ENCODE measurements at places on chromosomes 6 and 20.

DNA sequence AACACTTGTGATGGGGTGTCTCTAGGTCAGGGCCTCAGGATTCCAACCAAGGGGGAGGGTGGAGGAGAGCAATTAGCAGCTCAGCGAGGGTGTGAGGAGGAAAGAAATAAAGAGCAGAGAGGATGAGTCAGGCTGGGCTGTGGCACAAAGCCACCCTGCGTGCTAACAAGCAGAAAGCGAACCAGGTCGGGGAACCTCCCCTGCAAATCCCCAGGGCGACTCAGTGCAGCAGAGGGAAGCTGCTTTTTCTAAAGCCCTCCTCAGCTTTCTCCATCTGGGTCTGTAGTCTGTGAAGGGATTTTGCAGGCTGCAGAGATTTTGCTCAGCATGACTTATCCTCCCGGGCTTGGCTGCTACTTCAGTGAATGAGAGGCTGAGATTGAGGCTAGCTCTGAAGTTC, 6.6 kb upstream of the SPO11 start:
- no peak for DNase-seq

DNA sequence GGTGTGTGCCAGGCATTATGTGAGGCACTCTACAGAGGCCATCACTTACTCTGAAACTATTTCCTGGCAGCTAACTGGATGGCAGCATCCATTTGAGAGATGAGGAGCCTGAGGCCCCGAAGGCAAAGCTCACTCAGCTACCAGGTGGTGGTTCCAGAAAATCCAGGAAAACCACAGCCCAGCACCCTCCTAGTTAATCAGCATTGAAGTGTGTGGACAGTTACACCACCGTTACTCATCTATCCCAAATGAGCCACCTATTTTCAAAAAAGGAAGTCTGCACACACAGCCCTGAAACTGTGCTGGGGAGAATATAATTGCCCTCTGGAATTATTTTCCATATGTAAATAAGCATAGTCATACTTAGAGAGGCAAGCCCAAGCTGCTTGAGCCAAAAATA, 67.4 kb downstream of the CNBD2 start:
- no peak for DNase-seq

DNA sequence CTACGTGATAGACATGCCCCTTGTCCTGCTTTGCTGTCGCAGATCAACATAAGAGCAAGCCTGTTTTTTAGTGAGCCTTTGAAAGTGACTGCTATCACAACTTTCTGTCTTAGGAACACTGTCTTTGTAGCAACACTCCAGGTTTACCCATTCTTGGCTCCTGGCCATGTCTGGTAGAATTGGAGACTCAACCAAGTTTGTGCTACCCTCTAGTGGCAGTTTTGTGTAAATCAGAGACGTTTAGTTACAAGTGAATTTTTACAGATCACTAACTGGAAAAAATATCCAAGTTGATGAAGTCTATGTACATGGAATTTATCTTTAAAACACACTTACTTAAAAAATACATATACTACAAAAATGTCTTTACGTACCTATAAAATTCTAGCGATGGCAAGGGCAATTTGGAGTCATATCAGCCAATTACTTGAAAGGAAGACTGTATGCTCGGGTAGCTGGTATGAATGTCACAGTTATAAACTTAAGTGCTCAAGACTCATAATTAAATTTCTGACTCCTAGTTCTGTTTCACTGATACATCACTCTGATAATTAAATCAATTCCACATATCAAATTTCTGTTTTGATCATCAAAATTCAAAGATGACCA, 101.4 kb downstream of the ADGB start:
- peak; percentile 20 for DNase-seq

GRCh38 chr6:159203304-159204005, 34.3 kb downstream of the FNDC1 start:
- no peak for DNase-seq
